Lower lobe of right lung (tissue), 2 donors: ENCODE measurements at places on chromosomes 2 and 18.

DNA sequence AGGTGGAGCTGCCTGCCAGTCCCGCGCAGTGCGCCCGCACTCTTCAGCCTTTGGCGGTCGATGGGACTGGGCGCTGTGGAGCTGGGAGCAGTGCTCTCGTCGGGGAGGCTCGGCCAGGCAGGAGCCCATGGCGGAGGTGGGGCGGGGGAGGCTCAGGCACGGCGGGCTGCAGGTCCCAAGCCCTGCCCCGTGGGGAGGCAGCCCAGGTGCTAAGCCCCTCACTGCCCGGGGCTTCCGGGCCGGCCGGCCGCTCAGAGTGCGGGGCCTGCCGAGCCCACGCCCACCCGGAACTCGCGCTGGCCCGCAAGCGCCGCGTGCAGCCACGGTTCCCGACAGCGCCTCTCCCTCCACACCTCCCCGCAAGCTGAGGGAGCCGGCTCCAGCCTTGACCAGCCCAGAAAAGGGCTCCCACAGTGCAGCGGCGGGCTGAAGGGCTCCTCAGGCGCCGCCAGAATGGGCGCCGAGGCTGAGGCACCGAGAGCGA lies 316.4 kb downstream of the RND3 start:
- peak; percentile 41 for DNase-seq

DNA sequence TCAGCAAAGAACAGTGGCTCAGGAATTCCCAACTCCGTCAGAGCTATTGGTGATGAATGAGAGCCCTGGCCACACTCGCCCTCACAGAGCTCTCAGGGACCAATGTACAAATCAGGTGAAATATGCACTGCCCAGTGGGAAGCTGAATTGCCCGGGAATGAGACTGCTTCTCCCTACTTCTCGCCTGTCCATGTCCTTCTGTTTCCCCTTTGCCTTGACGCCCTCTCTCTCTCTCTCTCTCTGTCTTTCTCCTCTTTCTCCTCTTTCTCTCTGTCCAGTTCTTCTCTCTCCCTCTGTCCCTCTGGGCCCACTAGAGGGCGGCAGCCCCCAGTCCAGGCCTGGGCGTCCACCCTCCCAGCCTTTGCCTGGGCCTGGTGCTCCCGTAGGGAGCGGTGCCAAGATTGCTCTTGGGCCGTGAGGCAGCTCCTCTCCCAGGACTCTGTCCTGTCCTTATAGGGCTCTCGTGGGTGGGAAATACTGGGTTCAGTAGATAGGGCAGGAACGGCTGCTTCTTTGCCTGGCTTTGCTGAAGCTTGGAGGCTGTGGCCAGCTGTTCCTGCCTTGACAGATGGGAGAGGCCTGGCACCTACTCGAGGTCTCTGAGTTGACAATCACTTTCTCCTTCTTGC lies 28.4 kb upstream of the PUM2 start:
- peak; percentile 74 for DNase-seq

DNA sequence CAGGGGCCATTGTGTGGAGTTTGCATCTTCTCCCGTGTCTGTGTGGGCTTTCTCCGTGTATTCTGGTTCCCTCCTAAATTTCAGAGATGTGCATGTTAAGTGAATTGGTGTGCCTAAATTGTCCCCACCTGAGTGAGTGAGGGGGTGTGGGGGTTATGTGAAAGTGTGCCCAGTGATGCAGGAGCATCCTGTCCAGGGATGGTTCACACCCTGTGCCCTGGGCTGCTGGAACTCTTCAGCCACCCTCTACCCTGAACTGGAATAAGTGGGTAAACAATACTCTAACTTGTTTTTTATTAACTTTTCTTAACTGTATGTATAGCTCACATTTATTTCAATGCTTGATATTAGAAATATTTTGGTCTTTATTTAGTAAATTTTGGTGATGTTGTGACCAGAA lies 56.0 kb downstream of the UBE2E3 start:
- DNase-seq, result no peak

- peak; percentile 74 for DNase-seq
Observed at GRCh38 chr2:235300368-235301201, 193.3 kb upstream of the AGAP1 start.

- no peak for DNase-seq
Observed at GRCh38 chr2:239116456-239117246, 268.8 kb downstream of the TWIST2 start.

- no peak for DNase-seq
Observed at GRCh38 chr2:49686291-49686690, 532.0 kb upstream of the FSHR start.

DNA sequence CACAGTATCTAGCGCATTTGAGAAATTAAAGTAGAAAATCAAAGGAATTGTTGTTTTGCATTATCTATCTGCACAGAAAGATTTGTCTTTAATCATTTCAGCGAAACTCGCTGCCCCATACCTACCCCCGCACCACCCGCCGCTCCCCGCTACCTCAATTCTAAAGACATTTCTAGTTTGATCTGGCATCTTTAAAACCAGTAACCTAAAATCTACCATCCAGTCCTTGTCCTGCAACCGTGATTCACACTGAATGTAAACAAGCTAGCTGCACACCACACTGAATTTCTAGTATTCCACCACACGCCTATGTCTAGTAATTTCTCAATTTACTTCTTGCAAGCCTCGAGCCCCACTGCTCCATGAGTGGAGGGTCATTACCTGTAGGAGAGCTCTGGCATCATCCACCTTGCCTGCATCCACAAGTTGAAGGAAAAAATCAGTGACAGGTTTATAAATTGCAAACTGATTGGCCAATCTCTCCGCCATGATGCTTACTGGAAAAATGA lies 60.1 kb downstream of the ABCG8 start:
- DNase-seq, result no peak

DNA sequence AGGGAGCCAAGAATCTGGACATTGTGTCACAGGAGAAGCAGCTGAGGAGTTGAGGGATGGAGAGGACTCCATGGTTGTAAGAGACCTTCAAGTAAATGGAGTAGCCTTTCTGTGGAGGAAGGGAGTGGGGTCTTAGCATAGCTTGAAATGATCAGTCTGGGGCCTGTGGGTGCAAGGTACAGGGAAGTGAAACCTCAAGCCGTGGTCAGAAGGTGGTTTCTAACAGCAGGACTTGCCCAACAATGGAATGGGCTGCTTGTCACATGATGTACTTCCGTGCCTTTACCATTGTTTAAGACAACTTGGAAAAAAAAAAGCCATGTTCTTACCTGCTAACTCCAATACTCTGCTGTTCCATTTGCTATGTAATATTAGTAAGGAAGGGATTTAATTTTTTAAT lies 140.7 kb downstream of the LDLRAD4 start:
- no peak for DNase-seq

DNA sequence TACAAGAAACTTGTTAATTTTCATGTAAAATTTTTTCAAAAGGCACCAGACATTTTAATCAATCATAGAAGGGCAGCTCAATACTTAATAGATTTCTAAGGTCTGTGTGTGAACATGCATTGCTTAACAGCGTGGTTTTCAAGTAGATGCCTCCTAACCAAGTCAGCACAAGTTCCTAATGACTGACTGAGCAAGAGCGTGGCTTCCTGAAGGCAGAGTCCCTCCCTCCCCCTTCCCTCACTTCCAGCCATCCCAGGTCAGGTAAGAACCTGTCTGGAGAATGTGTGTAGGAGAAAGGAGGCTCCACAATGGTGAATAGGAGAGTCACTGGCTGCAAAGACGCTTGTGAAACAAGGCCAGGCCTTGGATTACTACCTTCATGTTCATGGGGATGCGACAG lies 33.5 kb upstream of the DAPL1 start:
- DNase-seq, result no peak

- DNase-seq, result no peak
Observed at GRCh38 chr2:212540341-212540740, 1.7 kb upstream of the ERBB4 start.

DNA sequence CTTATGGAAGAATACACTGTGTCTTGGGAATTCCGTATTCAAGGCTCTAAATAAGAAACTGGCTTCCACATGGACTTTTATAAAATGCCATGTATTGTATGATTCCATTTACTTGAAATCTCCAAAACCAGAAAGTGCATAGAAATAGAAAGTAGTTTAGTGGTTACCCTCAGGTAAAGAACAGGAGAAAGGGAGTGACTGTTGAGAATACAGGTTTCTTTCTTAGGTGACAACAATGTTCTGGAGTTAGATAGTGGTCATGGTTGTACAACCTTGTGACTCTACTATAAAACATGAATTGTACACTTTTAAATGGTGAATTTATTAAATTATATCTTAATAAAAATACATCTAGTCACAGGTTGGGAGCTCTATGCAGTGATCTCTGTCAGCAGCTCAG lies 481.8 kb downstream of the SPAG16 start:
- no peak for DNase-seq

GRCh38 chr2:24577481-24577880 lies 86.4 kb downstream of the NCOA1 start:
- no peak for DNase-seq

- DNase-seq, result no peak
Observed at GRCh38 chr18:23186781-23187180, 51.5 kb downstream of the CABLES1 start.

DNA sequence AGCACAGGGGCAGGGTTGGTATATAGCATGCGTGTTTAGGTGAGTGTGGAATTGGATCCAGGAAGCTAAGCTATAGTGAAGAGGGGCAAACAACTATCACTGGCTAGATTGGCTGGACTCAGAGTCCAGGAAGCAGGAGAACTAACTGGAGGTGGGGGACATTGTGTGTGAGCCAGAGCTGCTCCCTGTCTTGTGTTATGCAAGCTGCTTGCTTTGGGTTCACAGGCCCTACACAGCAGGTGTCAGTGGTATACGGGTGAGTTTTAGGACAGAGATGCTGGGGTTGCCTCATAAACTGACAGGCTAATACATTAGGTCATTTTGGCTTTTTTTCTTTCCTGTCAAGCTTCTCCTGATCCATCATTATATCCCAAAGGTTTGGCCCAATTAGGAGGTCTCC lies 87.5 kb downstream of the CCDC85A start:
- no peak for DNase-seq

DNA sequence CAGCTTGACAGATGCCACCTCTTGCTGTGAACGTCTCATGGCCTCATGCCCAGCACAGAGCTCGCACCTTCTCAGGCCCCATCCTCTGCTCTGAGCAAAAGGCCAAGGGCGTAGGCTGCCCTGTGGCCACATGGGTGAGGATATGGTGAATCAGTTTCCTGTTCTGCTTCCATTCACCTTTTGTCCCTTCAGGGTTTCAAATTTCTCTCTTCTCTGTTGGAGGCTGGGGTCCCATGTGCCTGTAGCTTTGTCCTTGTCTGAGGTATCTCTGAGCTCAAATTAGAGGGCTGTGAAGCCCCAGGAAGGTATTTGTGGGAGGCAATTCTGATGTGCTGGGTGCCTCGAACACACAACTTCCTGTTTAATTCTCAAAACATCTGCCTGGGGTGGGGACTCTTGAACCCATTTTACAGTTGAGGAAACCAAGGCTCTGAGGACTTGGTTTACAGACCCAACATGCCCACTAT lies 29.0 kb downstream of the ZAP70 start:
- no peak for DNase-seq

GRCh38 chr18:8503248-8503647 lies 106.0 kb upstream of the RAB12 start:
- no peak for DNase-seq

GRCh38 chr2:28129955-28130695 lies 239.6 kb downstream of the BABAM2 start:
- DNase-seq, result no peak

GRCh38 chr2:129661935-129662334 lies 317.5 kb upstream of the RAB6C start:
- no peak for DNase-seq

DNA sequence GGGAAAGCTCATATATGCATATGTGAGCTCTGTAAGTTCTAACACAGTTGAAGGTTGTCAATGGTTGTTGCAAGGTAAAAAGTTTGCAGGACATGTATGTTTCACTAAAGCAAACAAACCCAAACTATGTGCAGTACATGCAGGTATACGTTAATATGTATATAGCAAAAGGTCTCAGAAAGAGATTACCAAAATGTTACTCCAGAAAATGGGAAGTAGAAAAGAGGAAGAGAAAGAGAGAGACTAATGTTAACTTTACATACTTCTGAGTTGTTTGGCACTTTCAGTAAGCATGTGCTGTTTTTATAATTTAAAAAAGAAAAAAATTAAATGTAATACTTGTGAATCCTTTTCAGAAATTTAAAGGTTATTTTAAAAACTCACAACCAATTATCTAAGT lies 32.8 kb upstream of the PEX13 start:
- no peak for DNase-seq

DNA sequence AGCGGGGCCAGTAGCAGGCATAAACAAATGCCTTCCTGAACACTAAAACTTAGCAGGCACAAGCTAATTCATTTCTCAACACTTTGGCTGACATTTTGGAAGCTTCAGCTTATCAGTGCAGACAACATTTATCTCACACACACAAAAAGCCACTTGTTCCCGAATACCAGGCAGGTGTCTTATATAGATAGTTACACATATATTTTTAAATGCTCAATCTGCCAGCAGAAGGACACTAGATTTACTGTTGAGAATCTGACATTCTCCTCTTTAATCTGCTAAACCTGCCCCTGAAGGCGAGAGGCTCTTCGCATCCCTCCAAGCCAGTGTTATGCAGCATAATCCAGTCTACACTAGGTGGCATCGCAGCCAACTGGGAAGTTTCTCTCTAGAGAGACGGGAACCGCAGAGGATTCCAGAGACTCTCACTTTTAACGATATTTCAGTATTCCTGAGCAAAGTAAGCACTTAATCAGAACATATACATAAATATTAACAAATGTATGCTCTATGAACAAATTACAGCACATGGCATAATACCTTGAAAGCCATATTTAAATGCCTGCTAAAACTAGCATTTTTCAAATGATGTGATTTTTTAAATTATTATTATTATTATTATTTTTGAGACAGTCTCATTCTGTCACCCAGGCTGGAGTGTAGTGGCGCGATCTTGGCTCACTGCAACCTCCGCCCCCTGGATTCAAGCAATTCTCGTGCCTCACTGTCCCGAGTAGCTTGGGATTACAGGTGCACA lies 90.2 kb upstream of the SCG2 start:
- DNase-seq, result no peak

GRCh38 chr2:60899230-60899891 lies 18.0 kb downstream of the REL start:
- no peak for DNase-seq

GRCh38 chr2:122514451-122514996 lies 759.1 kb downstream of the TSN start:
- DNase-seq, result no peak

DNA sequence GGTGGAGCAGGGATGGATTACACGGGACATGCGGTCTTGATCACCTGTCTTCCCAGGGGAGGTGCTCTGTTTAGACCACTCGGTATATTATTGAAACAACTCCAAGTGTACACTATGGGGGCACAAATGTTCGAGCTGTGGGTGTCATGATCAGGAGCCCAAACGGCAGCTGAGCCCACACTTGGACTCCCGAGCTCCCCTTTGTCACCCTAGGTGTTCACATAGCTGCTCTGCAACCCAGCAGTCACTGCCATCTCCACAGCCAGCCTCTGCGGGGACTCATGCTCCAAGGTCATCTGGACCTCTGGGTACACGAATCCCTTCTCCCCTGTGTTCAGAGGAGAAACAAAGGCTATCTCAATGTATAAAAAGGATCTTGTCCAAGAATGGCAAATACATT lies 46.0 kb downstream of the CAPN13 start:
- no peak for DNase-seq

GRCh38 chr2:233013027-233013461 lies at the start of gene NGEF:
Gene NGEF (minus strand): TSS chr2:233013256. CDS start chr2:232974890, 38,366 bp downstream.
- no peak for DNase-seq
